Activated naive CD4-positive, alpha-beta T cell treated with anti-CD3 and anti-CD28 coated beads for 36 hours (primary cell): ENCODE measurements at places on chromosomes 3 and 15. TPM values are rescaled to one million over a fixed set of nuclear protein-coding genes. Genes with fewer than 3 reads are reported as not detected.

The B3GNT5 gene
- total RNA-seq, result 18.8 TPM

The CDHR4 gene
- not detected for total RNA-seq

The PLSCR2 gene
- not detected for total RNA-seq

The SCAANT1 gene
- total RNA-seq, result not detected

The FSTL1 gene
- total RNA-seq, result not detected

The DPPA2 gene
- total RNA-seq, result not detected

The CTXN2 gene
- total RNA-seq, result not detected

The C2CD4A gene
- 0.14 TPM for total RNA-seq

The RBPMS2 gene
- total RNA-seq, result not detected
